ENCODE measurements at places on chromosomes 11 and 22. TPM values are rescaled to one million over a fixed set of nuclear protein-coding genes. Genes with fewer than 3 reads are reported as not detected.

The GDPD4 gene
- not detected for total RNA-seq

The C11orf97 gene
- not detected for total RNA-seq

The MRPL21 gene
- 40.6 TPM for total RNA-seq

The CDC42EP2 gene
- 0.87 TPM for total RNA-seq

The CHRM4 gene
- total RNA-seq: not detected

The OR8B8 gene
- not detected for total RNA-seq

DNA sequence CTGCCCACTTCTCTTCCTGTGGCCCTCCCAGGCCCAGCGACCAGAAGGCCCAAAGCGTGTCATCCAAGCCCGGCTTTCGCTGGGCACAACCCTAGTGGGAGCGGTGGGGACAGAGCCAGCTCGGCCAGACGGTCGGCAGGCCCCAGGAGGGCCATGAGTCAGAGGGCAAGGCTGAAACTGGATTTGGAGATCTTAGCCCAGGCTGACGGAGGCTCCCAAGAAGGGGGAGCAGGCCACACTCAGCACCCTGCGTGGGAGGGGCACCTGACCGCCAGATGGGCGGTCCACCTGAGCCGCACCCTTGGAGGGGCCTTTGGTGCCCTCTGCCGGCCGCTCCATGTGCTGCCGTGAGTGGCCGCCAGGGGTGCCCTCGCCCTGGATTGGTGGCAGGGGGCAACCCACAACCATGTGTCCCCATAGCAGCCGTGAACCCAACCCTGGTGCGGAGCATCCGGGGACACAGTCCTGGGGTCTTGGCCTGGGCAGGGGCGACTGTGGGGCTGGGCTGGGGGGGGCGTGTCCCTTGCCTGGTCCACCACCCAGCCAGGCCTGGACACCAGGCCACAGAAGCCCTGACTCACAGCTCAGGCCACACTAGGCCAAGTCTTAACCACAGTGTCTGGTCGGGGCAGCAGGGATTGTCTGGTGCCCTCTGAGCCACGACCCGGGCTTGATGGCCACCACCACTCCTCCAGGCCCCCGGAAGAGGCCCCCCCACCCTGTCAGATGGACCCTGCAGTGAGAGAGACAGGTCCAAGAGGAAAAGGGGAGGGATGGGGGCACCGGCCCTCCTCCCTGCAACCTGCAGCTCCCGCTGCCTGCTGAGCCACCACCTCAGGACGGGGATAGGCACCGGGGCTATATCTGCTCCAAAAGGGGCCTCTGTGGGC lies 19.2 kb upstream of the TALDO1 start:
- peak; percentile 90 for DNase-seq
- no peak overlapping the region for H3K27ac ChIP-seq
- H3K4me3 ChIP-seq: no peak overlapping the region
- H3K4me1 ChIP-seq: peaks cover 7% of the 10 kb centered on the region
- no peaks in the 10 kb centered on the region for H3K36me3 ChIP-seq

- H3K4me1 ChIP-seq: no peaks in the 10 kb centered on the region
- no peak overlapping the region for H3K27ac ChIP-seq
- H3K27me3 ChIP-seq: no peaks in the 10 kb centered on the region
- no peaks in the 10 kb centered on the region for H3K36me3 ChIP-seq
- no peak for DNase-seq
- no peak overlapping the region for H3K4me3 ChIP-seq
Measured at GRCh38 chr11:37896016-37896415, 1298.0 kb upstream of the RAG2 start.

DNA sequence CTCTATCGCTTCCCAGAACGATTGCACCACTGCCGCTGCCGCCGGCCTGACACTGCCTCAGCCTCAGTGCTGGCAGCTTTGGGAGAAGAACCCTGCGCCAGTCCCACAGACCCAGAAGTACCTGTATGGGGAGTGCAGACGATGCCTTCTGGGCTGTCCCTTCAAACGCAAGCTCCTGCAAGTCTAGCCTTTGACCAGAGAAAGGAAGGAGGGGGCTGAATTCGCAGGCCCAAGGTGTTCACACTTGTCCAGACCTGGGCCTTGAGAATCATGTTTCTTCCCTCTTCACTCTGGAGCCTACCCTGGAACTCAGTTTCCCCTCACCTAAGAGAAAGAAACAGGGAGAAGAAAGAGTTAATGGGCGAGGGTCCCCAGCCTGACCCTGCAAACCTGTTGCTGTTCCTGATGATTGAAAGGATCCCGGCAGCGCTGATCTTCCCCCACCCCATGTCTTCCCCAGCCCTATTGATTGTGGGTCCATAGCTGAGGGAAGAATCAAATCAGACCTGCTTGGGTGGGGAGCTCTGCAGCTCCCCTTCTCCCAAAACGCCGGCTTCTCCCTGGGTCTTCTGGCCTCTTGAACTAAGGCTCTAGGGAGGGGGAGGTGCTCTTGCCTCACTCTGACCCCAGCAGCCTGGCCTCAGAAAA lies 786 bp upstream of the MCAM start:
- no peak for DNase-seq
- no peak overlapping the region for H3K27ac ChIP-seq
- peak overlapping the region; percentile 74 for H3K4me3 ChIP-seq
- H3K4me1 ChIP-seq: peaks cover 59% of the 10 kb centered on the region

- H3K36me3 ChIP-seq: no peaks in the 10 kb centered on the region
- H3K4me3 ChIP-seq: no peak overlapping the region
- H3K27me3 ChIP-seq: no peaks in the 10 kb centered on the region
Measured at GRCh38 chr11:123707606-123708205, 33.8 kb downstream of the ZNF202 start.

DNA sequence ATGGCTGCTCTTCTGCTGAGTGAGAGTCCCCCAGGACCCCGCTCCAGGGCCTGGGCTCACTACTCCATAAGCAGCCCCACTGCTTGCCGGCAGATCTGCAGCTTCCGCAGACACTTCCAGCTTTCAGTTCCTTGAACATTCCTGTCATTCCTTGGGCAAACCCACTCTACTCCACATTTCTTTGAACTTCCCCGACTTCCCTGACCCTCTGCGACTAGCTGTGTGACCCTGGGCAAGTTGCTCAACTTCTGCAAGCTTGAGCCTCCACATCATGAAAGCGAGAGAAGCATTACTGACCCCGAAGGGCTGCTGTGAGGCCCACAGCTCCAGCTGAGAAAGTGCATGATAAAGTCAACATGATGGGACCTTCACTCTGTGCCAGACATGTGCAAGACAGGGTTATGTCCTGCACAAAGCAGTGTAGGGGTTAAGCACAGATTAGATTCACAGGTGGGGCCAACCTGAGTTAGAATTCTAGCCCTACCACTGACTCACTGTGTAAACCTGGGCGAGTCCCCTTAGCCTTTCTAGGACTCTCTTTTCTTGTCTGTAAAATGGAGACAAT lies 51.8 kb downstream of the THAP12 start:
- no peaks in the 10 kb centered on the region for H3K36me3 ChIP-seq
- H3K4me1 ChIP-seq: peaks cover 16% of the 10 kb centered on the region
- DNase-seq: peak; percentile 46
- H3K4me3 ChIP-seq: no peak overlapping the region
- no peaks in the 10 kb centered on the region for H3K27me3 ChIP-seq

DNA sequence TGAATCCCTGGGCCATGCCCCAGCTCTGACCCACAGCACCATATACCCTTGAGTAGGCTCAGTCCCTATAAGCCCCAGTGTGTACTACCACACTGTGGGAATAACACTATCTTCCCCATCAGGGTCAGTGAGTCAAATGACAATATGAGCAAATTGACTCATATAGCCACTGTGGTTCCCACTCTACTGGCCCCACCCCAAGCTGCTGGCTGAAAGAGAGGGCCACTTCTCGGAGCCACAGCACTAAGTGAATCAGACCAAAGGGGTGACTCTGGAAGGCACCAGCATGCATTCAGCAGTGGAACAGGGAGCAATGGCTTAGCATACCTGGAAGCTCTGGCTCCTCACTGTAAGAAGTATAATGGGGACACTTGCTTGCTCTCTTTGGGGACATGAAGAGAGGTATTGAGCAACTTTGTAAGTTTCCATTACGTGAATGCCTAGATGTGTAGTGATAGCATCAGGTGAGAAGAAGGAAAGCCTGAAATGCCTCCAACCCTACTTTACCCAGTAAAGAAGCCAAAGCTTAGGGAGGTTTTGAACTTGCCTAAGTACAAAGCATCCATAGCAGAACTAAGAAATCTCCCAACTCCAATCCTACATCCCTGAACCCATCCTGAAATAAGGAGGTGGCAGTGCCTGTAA lies 13.5 kb downstream of the CD59 start:
- H3K4me3 ChIP-seq: no peak overlapping the region
- H3K4me1 ChIP-seq: peaks cover 12% of the 10 kb centered on the region
- H3K27ac ChIP-seq: no peak overlapping the region
- DNase-seq: no peak
- no peaks in the 10 kb centered on the region for H3K36me3 ChIP-seq
- H3K27me3 ChIP-seq: no peaks in the 10 kb centered on the region

GRCh38 chr22:46019351-46019750 lies 42.4 kb upstream of the WNT7B start:
- H3K27me3 ChIP-seq: peaks cover 29% of the 10 kb centered on the region
- no peak for DNase-seq
- no peaks in the 10 kb centered on the region for H3K4me1 ChIP-seq
- no peaks in the 10 kb centered on the region for H3K36me3 ChIP-seq
- no peak overlapping the region for H3K4me3 ChIP-seq
- no peak overlapping the region for H3K27ac ChIP-seq

- H3K4me1 ChIP-seq: no peaks in the 10 kb centered on the region
- no peak for DNase-seq
- H3K27me3 ChIP-seq: no peaks in the 10 kb centered on the region
- H3K27ac ChIP-seq: no peak overlapping the region
Measured at GRCh38 chr11:26675233-26675928, 46.5 kb downstream of the SLC5A12 start.

- no peak overlapping the region for H3K27ac ChIP-seq
- peaks cover 4% of the 10 kb centered on the region for H3K4me1 ChIP-seq
- H3K4me3 ChIP-seq: no peak overlapping the region
Measured at GRCh38 chr22:43094551-43094950, 5.4 kb upstream of the TTLL1 start.

DNA sequence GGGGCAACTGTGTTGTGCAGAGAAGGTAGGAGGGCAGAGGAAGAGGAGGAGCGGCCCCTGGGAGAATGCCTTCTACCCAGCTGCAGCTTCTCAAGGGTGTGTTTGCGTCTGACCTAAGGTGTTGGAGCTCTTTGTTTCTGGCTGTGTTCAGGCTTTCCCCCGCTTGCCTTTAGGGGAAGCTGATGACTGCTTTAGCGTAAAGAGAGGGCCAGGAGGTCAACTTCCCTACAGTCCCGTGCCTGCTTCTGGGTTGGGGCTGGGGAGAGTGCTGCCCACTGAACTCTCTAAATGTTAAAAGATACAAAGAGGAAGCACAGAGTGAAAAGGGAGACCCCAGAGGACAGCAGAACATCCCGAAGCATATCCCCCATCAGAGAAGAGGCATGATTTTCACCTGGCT lies 99.2 kb downstream of the PTPRJ start:
- H3K27me3 ChIP-seq: no peaks in the 10 kb centered on the region
- H3K4me3 ChIP-seq: no peak overlapping the region
- H3K36me3 ChIP-seq: no peaks in the 10 kb centered on the region
- H3K27ac ChIP-seq: peak overlapping the region; percentile 39
- DNase-seq: no peak

GRCh38 chr22:41217553-41218157 lies 12.5 kb downstream of the L3MBTL2 start:
- no peaks in the 10 kb centered on the region for H3K36me3 ChIP-seq
- H3K4me3 ChIP-seq: no peak overlapping the region
- no peaks in the 10 kb centered on the region for H3K27me3 ChIP-seq
- H3K4me1 ChIP-seq: no peaks in the 10 kb centered on the region
- H3K27ac ChIP-seq: peak overlapping the region; percentile 75

DNA sequence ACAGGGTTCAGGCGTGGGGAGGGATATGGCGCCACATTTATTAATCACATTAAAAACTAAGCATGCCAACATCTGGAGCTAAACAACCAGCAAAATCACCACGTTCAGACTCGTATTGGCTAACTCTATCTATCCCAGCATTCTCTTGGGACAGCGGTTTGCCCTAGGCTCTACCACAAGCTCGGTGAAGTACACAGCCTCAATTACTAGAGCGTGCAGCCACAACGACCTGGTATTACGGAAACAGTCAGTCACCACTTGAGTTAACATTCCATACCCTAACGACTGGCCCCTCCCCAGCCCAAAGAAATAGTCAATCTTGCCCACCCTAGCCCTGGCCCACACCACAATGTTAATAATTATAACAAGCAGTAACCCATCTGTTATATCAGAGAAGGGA lies 32.1 kb downstream of the APOL5 start:
- H3K4me1 ChIP-seq: peaks cover 68% of the 10 kb centered on the region
- no peak for DNase-seq
- no peaks in the 10 kb centered on the region for H3K36me3 ChIP-seq
- H3K4me3 ChIP-seq: no peak overlapping the region
- no peak overlapping the region for H3K27ac ChIP-seq

DNA sequence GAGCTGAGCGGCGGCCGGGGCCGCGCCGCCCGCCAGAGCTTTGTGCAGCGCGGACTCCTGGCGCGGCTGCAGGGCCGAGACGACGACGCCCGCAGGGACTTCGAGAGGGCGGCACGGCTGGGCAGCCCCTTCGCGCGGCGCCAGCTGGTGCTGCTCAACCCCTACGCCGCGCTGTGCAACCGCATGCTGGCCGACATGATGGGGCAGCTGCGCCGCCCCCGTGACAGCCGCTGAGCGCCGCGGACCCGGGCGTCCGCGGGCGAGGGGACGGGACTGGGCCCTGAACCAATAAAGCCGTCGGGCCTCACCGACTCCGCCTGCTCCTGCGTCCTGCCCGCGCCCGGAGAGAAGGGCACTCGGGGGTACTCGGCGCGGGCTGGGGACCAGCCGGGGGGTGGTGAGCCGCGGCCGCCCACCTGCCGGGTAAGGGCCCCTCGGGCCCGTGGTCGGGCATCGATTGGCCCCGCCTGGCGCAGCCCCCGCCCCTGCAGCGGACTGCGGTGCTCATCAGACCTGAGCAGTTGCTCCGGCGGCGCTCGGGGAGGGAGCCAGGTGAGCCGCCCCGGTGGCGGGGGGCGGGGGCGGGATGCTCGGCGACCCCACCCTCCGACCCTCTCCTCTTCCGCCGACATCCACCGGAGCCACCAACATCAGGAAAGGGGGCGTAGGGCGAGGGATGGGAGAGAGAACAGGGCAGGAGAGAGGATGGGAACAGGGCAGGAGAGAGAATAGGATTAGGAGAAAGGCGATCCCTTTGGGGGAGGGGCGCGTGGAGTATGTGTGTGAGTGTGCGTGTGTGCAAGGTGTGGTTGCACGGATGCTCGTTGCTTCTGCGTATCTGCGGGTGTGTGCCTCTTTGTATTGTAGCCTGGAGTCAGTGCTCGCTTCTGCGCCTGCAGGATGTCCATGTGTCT lies at the start of gene TMEM25:
TSS of gene TMEM25 (plus strand) at position 510 of the 914 bp plus-strand sequence. CDS start 610 bp downstream, outside the sequence.
- H3K27me3 ChIP-seq: no peaks in the 10 kb centered on the region
- no peak within 1 kb of the TSS for H3K27ac ChIP-seq
- H3K4me1 ChIP-seq: peaks cover 24% of the 10 kb centered on the region
- peak; percentile 87 for DNase-seq

DNA sequence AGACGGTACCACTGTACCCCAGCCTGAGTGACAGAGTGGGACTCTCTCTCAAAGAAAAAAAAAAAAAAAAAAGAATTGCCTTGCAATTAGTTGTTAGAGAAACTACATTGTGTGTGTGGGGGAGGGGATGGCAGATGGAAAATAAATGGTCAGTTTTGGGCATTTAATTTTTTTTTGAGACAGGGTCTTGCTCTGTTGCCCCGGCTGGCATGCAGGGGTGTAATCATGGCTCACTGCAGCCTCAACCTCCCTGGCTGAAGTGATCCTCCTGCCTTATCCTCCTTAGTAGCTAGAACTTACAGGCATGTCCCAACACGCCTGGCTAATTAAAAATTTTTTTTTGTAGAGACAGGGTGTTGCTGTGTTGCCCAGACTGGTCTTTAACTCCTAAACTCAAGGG lies 36.4 kb downstream of the WEE1 start:
- H3K4me1 ChIP-seq: peaks cover 15% of the 10 kb centered on the region
- no peak for DNase-seq
- peaks cover 6% of the 10 kb centered on the region for H3K27me3 ChIP-seq
- H3K4me3 ChIP-seq: no peak overlapping the region
- no peaks in the 10 kb centered on the region for H3K36me3 ChIP-seq
- no peak overlapping the region for H3K27ac ChIP-seq

GRCh38 chr11:8732748-8733241 lies 50.2 kb downstream of the RPL27A start:
- H3K4me1 ChIP-seq: no peaks in the 10 kb centered on the region
- H3K36me3 ChIP-seq: no peaks in the 10 kb centered on the region
